Renal cortex interstitium (tissue), 15 donors: ENCODE measurements at places on chromosomes 5 and 9. TPM values are rescaled to one million over a fixed set of nuclear protein-coding genes. Genes with fewer than 3 reads are reported as not detected.

The AMBP gene
- polyA plus RNA-seq = 1.4 TPM

The CFAP77 gene
- 1.7 TPM for polyA plus RNA-seq

The PHF2 gene
- polyA plus RNA-seq = 40.4 TPM

The PCDHA1 gene
- 0.09 TPM for polyA plus RNA-seq

The IFNA2 gene
- not detected for polyA plus RNA-seq

The MED10 gene
- 38.6 TPM for polyA plus RNA-seq
